Activated T-cell treated with anti-CD3 and anti-CD28 coated beads, Interleukin-2, amount 50 U/mL, for 72 hours (primary cell): ENCODE measurements at places on chromosomes 5 and 9.

DNA sequence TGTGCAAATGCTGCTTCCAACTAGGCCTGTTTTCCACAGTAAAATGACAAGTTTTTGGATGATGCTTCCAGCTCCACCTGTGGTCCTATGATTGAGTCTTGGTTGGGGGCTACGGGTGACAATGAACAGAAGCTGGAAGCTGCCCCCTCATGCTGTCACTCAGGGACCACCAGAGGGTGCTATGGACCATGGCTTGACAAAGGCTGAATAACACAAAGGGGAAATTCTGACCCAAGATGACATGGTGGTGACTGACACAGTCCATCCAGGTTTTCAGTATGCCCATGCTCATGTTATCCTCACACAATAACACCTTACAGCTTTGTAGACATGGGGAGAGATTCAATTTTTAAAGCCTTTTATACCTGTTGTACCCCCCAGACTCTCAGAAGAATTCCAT lies 23.9 kb upstream of the SAP30L start:
- DNase-seq, result peak; percentile 23

DNA sequence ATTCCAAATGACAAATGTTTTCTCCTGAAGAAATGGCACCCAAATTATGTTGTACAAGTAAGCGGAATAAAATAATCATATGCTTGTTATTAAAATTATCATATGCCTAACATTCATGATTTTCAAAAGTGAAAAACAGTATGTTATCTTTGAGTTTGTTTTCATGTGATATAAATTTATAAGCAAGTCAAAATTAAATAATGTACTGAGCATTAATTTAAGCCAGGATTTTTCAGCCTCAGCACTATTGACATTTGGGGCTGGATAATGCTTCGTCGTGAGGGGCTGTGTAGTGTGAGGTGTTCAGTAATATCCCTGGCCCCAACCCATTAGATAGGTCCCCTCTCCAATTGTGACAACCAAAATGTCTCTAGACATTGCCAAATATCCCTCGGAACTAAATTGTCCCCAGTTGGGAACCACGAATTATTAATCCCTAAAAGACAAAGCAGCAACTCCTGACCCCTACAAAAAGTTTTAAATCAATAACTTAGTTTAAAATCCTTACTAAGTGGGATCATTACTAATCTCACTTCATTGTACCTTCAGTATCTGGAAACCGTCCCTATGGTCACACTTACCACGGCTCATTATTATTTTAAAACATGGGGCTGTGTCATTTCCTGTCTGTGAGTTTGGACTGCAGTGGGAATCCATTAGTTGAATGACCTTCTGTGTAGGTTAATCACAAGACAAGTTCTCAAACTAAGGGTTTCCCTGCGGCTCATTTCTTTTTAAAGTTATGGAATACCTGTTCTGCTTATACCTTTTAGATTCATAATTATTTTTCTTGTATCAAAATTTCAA lies 1.3 kb upstream of the NNT start:
- DNase-seq, result no peak

DNA sequence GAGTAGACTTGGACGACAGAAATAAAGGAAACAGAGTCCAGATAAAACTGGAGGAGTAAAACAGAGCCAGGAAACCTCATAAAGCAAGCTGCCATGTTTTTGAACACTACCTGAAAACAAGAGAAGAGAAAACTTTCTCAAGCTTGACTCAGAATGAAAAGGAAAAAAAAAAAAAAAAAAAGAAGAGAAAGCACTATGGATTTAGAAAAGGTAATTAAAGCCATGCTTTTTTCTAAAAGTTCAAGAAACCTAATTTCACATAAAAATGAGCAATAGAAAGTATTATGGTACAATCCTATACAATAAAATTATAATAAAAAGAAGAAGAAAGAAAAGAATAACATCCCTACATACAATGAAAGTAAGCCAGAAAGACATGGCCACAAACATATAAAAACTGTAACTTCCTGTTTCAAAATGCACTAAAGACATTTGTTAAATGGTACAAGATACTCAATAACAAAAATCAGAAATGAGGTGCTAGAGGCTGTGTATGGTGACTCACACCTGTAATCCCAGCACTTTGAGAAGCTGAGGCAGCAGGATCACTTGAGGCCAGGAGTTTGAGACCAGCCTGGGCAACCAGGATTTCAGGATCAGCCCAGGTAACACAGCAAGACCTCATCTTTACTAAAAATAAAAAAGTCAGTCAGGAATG lies 129.5 kb downstream of the SIL1 start:
- no peak for DNase-seq

GRCh38 chr5:52746539-52746938 lies 41.2 kb upstream of the ITGA1 start:
- no peak for DNase-seq

- no peak for DNase-seq
Observed at GRCh38 chr9:128180001-128180400, 11.4 kb downstream of the CIZ1 start.

GRCh38 chr5:160799184-160799583 lies 52.8 kb downstream of the ATP10B start:
- DNase-seq, result no peak

DNA sequence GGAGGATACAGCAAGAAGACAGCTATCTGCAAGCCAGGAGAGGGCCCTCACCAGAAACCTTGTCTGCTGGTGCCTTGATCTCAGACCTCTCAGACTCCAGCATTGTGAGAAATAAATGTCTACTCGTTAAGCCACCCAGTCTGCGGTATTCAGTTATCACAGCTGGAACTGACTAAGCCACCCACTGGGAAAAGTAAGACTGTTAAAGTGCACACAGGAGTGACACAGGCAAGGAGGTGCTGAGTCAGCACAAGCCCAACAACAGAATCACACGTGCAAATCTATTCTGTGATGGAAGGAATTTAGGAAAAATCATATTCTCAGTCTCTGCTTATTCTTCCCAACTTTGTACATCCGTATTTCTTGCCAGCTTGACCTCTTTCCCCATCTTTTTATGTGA lies 200.0 kb downstream of the NR2F1-AS1 start:
- DNase-seq, result no peak

DNA sequence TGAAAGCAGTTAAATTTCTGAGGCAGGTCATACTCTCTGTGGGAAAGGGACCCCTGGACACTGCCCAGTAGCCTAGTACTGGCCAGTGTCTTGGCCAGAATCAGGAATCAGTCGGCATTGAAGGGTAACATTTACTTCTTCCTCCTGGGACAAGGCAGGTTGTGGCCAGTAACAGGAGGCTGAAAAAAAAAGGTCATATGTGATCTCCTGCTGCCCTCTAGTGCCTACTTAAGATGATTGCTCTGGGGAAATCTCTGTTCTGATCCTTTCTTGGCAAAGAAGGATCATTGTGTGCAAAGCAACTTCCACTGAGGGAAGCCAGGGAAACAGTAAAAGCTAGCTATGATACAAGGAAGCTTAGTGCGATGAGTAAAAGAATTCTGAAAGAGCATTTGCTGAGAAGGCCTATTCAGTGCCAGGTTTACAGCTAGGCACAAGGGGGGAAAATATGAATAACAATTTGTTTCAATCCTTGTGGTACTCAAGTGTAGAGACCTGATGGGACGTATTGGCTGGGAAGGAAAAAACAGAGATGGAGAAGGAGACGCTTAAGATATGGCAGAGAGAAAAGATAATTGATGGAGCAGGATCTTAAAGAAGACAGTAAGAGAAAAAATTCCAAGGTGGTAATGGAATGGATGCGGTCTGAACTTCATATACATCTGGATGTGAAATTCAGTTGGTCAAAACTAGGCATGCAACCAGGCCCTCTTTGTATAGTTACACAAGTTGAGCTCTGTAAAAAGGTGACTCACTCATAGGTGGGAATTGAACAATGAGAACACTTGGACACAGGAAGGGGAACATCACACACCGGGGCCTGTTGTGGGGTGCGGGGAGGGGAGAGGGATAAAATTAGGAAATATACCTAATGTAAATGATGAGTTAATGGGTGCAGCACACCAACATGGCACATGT lies 25.8 kb upstream of the TRIM32 start:
- peak; percentile 5 for DNase-seq

DNA sequence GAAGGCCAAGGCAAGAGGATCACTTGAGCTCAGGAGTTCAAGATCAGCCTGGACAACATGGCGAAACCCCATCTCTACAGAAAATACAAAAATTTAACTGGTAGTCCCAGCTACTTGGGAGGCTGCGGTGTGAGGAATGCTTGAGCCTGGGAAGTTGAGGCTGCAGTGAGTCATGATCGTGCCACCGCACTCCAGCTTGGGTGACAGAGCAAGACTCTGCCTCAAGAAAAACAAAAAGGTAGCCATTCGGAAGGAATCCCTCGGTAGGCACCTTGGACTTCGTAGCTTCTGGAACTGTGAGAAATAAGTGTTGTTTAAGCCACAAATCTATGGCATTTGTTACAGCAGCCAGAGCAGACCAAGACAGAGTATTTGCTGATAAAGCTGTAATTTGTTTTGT lies 174.2 kb downstream of the DCP2 start:
- DNase-seq, result no peak

DNA sequence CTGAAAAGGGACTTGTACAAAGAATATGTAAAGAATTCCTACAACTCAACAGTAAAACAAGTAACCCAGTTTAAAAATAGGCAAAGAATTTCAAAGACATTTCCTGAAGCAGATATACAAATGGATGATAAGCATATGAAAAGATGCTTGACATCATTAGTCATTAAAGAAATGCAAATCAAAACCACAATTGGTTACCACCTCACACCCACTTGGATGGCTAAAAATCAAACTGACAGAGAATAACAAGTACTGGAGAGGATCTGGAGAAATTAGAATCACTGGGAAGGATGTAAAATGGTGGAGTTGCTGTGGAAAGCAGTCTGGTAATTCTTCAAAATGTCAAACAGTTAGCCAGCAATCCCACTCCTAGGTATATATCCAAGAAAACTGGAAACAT lies 12.5 kb upstream of the FOXE1 start:
- DNase-seq, result no peak

DNA sequence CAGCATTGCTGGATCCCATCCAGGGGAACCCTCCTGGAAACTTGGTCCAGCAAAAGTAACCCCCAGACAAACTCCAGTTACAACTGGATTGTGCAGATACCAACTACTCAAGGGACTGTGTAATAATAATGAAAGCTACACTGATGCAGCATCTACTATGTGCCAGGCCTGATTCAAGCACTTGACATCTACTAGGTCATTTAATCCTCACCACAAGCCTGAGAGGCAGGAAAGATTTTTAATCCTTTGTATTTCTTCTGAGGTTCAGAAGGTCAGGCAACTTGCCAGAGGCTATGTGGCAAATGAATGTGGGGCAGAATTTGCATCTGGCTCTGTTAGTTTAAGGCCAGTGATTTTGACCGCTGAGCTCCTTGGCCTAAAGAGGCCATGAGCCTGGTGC lies 29.5 kb upstream of the FOXI1 start:
- DNase-seq, result no peak

- DNase-seq, result no peak
Observed at GRCh38 chr5:139103762-139104161, 94.4 kb downstream of the SIL1 start.

DNA sequence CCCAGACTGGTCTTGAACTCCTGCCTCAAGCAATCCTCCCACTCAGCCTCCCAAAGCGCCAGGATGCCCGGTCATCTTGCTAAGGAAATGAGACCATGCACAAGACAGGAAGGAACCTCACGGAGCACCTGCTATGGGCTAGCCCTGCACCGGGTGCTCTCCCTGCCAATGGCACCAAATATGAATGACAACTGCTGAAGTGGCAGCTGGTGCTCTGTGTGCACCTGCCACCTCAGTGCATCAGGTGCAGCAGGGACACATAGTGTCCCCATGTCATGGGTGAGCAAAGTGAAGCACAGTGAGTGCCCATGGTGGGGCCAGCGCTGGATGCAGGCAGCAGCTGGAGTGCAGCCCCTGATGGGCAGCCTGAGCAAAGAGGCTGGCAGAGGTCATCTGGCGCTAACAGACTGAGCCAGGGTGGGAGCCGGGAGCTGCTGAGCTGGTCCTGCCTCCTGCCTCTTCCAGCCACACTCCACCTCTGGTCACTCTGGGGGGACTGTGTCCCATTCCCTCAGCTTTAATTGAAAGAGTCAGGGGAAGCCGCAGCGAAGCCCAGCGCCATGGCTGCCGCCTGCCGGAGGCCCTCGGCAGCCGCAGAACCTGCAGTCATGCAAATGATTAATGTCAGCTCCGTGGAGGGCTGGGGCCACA lies 46.4 kb downstream of the BARX1 start:
- DNase-seq, result no peak

- DNase-seq, result no peak
Observed at GRCh38 chr5:175379867-175380266, 64.1 kb downstream of the DRD1 start.
